Caki2 (cell line): ENCODE measurements at places on chromosomes 12 and 14. TPM values are rescaled to one million over a fixed set of nuclear protein-coding genes. Genes with fewer than 3 reads are reported as not detected.
A peak's percentile ranks its signal among the peaks of the same experiment; 100 is the strongest.

Gene TCL1B
- not detected in 2 replicates for total RNA-seq

Gene SPX
- total RNA-seq = 33.4 and 49.3 TPM in 2 replicates

GRCh38 chr12:53344487-53344823 lies 8.3 kb upstream of the SP7 start:
- no peak for DNase-seq

DNA sequence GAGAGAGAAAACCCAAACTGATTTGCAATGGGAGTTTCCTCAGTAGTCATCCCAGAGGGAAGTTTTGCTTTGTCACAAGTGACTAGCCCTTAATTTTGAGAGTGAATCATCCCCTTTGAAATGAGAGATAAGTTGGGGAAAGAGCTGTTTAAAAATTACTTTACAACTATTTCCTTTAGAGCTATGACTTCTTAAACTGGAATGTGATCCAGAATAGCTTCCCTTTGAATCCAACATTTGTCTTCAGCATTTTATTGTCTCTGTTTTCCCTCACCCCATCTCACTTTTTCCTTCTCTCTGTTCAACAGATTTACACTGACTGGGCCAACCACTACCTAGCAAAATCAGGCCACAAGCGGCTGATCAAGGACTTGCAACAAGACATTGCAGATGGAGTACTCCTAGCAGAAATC lies 109.3 kb downstream of the NAV3 start:
- peak; percentile 96 for DNase-seq

DNA sequence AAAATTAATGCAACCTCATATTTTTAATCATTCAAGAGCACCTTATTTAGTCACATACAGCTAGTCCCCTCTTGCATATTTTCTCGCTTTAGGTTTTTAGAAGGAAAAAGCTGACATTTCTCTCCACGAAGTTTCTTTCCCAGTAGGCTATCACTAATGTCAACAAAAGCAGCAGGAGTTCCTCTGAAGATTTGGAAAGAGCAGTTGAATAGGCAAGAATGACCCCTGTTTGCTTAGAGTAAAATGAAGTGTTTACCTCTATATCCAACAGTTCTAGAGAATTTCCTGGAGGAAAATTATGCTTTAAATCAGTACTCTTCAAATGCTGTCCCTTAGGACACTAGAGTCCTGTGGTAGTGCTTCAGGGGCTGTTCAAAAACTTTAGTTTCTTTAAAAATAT lies 188.1 kb upstream of the PRKD1 start:
- DNase-seq = no peak

DNA sequence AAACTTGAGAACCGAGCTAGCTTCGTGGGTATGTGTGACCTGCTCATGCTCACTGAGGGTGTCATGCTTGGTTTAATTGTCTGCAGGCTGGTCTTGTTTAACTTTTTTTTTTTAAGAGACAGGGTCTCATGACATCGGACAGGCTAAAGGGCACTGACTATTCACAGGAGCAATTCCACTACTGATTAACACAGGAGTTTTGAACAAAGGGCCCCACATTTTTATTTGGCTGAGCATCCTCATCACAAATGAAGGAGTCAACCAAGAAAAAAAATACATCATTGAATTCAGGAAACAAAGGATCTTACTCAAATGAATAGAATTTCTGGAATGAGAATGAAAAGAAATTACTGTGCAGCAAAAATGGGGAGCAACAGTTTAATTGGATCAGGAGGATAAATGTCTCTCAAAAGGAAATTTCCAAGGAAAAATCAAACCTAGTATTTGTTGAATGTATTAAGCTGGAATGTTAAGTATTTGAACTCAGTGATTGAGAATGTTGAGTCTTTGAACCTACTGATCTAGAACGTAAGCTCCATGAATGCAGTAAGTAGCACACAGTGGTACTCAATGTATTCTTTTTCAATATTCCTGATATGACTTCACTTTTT lies 20.8 kb upstream of the PYROXD1 start:
- DNase-seq = peak; percentile 89
